Epithelial cell of proximal tubule (primary cell): ENCODE measurements at places on chromosomes 5 and 9.

- DNase-seq: no peak
Measured at GRCh38 chr5:59694411-59694810, 199.1 kb downstream of the PDE4D start.

GRCh38 chr5:110105692-110106091, 416.0 kb downstream of the MAN2A1 start:
- DNase-seq: peak; percentile 35

- no peak for DNase-seq
Measured at GRCh38 chr9:3840311-3840710, 314.5 kb upstream of the RFX3 start.

GRCh38 chr5:1962619-1963355, 80.1 kb upstream of the IRX4 start:
- DNase-seq: no peak

DNA sequence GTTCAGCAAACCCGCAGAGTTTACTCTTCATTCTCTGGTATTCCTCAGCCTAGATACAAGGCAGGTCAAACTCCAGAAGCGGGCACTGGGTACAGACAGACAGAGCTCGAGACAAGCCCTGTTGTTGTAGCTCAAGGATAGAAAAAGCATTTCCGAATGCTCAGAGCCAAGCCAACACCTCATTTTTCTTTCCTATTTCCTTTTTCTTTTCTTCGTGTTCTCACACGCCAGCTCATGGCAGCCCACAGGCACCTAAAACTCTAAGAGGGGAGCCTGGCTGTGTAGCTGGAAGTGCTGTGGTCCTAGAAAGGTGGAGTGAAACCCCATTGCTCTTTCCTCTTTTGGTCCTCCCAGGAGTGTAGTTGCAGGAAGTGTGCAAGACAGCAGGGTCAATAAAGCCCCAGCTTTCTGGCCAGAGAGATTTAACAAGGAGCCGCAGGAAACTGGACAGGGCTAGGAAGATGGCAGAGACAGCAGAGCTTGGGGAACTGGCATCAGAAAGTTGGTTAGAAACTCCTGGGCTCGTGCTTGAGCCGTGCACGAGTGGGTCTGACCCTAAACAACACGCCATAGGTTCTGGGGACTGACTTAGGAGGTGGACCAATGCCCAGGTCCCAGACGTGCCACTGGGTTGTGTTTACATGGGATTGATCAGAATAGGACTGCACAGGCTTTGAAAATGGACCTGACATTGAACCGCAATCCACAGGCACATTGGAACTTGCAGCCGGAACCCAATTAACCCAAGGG, 41.6 kb downstream of the ADAMTS2 start:
- no peak for DNase-seq

GRCh38 chr9:121779381-121780117, 128.1 kb downstream of the DAB2IP start:
- no peak for DNase-seq

GRCh38 chr9:127050152-127050551, 72.3 kb downstream of the ANGPTL2 start:
- DNase-seq: no peak

GRCh38 chr5:39491210-39491609, 66.4 kb upstream of the DAB2 start:
- no peak for DNase-seq

GRCh38 chr9:130036099-130036498, 6.9 kb downstream of the FNBP1 start:
- DNase-seq: no peak

GRCh38 chr9:93475108-93475507, 21.7 kb upstream of the FAM120AOS start:
- DNase-seq: no peak

GRCh38 chr5:72129725-72130124, 22.4 kb downstream of the MAP1B start:
- DNase-seq: no peak

DNA sequence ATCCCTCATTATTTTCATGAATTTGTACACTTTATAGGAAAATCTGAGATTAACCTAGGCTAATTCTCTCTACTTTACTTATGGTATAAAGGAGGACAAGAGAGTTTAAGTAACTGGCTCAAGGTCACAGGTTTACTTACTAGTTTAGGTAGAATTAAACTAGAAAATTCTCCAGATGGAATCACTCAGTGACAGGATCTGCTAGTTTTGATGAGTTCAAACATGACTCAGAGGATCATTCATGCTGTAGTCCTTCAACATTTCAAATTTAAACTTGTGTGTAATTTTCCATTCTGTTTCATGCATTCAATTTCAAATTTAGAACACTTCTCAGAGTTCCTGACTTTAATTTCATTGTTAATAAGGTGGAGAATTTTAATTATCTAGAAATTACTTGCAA, 485.7 kb upstream of the TUSC1 start:
- DNase-seq: no peak

GRCh38 chr5:22473886-22474285, 379.3 kb downstream of the CDH12 start:
- DNase-seq: no peak

- no peak for DNase-seq
Measured at GRCh38 chr9:101398930-101399642, 435 bp downstream of the ZNF189 start.

GRCh38 chr9:715300-715699, 126.2 kb upstream of the DMRT1 start:
- no peak for DNase-seq

DNA sequence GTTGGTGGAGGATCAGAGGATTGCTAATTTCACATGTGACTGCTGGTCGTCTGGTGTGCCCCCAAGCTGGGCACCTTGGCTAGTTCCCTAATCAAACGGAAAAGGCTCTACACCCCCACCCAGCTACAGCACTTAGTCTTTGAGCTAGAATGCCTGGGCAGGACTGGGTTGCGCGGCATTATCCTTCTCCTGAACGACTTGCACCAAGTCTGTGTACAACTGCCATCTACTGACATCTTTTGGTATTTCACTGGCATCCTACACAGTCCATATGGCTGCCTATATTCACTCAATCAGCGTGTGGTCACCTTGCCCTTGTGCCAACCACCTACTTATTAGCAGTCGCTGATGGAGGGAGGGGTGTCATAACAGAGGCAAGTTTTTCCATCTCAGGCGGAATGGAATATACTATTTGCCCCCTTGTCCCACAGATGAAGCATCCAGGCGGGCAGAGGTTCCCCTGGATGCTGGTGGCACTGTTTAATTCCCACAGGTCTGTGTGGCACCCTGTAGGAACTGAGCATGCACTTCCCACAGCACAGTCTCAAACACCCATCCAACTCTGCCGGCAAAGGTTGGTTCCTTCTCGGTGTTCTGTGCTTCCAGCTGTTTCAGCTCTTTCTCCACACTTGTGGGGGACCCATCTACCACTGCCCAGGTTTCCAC, 150.1 kb downstream of the OSTF1 start:
- peak; percentile 16 for DNase-seq

GRCh38 chr5:133445744-133446143, 166.6 kb downstream of the FSTL4 start:
- no peak for DNase-seq

DNA sequence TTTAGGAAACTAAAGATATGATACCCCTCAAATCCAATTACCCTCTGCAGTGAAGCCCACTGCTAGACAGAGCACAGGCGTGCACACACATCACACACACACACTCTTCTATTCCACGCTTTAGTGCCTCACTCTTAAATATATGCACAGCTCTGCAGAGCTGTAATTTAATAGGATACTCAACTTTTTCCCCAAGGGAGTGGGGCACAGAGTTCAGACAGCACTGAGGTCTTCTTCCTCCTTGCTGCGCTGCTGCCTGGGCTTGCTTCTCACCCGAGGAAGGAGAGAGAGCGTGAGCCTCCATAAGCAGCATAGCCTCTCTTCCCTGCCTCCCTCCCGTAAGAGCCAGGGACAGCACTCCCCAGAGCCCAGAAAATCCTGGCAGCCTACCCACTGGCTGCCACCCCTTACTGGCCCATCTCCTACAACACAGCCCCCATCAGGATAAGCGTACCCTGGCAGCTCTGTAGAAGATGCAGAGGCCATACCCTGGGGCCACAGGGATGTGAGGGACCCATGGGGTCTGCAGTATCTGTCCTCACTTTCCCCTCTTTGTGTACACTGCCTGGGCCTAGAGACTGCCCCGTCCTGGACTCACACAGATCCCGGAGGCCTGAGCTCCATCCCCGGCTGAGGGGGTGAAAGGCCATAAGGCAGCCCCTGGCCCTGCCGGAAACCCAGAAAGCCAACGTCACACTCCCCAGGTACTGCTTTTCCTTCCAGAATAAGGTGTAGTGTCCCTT, 102.1 kb downstream of the C5orf15 start:
- DNase-seq: no peak

GRCh38 chr9:38388283-38389223, 3.9 kb upstream of the ALDH1B1 start:
- no peak for DNase-seq

- no peak for DNase-seq
Measured at GRCh38 chr9:130707225-130707976, 13.8 kb downstream of the EXOSC2 start.

GRCh38 chr9:114184071-114184470, 28.7 kb downstream of the COL27A1 start:
- DNase-seq: no peak

GRCh38 chr9:21465859-21466518, 16.1 kb downstream of the IFNE start:
- peak; percentile 25 for DNase-seq

DNA sequence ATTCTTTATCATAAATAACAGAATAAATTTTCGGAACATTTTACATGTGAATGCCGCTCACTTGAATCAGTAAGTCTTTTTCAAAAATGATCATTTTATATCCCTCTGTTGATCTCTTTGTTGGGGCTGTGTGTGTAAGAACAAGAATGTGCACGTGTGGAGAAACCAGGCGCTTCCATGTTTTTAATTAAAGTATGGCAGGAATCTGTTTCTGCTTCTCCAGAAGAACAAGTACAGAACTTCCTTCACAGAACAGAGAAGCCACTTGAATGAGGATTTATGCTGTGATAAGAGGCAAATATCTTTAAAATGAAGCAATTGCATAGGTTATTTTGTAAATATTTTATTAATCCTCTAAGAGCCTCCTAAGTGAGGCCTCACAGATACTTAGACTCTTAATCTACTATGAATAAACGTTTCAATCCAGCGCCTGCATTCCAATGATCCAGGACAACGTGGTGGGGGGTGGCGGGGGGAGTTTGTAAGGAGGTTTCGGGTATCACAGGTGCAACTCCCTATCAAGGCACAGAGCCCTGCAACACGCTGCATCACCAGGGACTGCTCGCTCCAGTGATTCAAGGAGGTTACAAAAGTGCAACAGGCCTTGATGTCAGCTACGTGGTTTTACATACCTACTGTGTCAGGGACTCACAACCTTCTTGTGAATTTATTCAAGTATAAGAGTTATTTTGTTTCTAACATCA, 409.2 kb downstream of the BNC2 start:
- DNase-seq: peak; percentile 64

DNA sequence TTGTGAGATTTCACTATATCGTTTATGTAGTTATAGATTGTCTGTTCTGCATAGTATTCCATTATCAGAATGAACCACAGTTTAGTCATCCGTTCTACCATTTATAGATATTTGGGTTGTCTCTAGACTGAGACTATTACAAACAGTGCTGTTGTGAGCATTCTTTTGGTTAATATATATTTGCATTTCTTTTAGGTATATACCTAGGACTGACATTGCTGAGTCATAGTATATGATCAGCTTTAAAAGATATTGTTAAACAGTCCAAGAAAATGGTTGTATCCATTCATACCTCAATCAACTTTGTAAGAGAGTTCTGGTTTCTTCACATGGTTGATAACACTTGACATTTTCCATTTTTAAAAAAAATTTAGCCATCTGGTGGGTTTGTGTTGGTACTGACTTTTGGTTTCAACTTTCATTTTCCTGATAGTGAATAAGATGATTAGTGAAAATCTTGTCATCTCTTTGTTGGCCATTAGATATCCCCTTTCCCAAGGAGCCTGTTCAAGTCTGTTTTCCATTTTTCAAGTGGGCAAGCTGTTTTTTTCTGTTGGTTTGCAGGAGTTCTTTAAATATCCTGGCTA, 22.9 kb upstream of the ADAM19 start:
- DNase-seq: no peak

DNA sequence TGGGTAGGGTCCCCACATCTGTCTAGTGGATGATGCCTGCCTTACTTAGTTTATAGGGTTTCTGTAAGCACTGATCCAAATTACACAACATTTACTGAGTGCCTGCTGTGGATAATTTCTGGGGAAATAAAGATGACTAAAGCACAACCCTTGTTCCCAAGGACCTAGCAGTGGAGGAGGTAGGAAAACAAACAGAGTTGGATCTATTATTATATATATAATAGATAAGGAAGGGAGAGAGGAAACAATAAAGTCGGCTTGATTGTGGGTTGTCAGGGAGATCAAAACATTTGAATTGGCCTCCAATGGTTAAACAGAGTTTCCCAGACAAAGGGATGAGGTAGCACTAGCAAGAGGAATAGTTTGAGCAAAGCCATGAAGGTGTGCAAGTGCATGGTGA, 14.0 kb downstream of the IL33 start:
- no peak for DNase-seq

DNA sequence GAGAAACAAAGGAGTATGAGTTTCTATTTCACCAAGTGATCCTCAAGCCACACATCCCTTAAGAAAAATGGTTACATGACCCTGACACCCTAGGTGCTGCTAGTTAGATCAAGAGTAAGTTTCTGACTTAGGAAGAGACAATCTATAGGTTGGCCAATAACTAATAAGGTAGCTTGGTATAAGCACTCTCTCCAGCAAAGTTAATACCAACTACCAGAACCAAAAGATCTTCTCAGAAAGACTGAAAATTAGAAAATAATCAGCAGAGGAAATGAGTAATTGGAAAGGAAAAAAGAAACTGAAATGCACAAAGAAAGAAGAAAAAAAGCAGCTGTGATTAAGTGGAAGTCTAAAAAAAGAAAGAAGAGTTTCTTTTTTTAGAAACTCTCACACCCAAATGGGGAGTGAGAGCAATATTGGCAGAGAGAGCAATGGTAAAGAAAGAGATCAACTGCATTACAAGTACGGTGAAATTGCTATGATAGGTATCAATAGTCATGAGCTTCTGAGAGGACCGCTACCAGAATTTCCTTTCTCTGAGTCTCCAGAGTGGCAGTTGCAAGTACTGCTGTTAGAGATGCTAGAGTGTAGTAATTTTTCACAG, 195.5 kb downstream of the TMEM167A start:
- DNase-seq: no peak

DNA sequence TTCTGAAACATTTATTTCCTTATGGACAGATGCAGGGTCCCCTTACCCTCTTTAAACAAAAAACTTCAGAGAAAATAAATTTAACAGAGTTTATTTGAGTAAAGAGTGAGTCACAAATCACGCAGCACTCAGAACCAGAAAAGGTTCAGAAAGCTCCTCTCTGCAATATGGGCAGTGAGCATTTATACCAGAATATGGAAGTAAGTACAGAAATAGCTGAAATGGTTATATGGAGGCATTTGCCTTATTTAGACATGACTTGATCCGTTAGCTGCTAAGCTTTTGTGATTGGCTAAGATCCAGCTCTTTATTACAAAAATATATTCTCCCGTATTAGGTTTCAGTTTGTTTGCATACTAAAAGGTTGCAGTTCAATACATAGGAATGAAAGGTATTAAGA, 1554.1 kb downstream of the EFNA5 start:
- DNase-seq: no peak

- DNase-seq: no peak
Measured at GRCh38 chr5:90598293-90598692, 39.7 kb downstream of the ADGRV1 start.
